Sigmoid colon (tissue), 7 donors: ENCODE measurements at places on chromosomes 2 and 18. TPM values are rescaled to one million over a fixed set of nuclear protein-coding genes. Genes with fewer than 3 reads are reported as not detected.

The LOXHD1 gene
- total RNA-seq: 0.27 TPM

The BMP10 gene
- not detected for total RNA-seq

- H3K27ac ChIP-seq: no peak overlapping the region
- H3K27me3 ChIP-seq: no peaks in the 10 kb centered on the region
- peak; percentile 20 for DNase-seq
- no peaks in the 10 kb centered on the region for H3K4me1 ChIP-seq
Measured at GRCh38 chr2:70674636-70675430, 93.2 kb downstream of the ADD2 start.

- no peaks in the 10 kb centered on the region for H3K4me1 ChIP-seq
- peak; percentile 24 for DNase-seq
- H3K36me3 ChIP-seq: no peaks in the 10 kb centered on the region
- no peak overlapping the region for H3K4me3 ChIP-seq
Measured at GRCh38 chr2:42510608-42511243, 16.9 kb upstream of the KCNG3 start.

- DNase-seq: no peak
- H3K27me3 ChIP-seq: no peaks in the 10 kb centered on the region
- no peak overlapping the region for H3K27ac ChIP-seq
- H3K4me3 ChIP-seq: no peak overlapping the region
- H3K36me3 ChIP-seq: no peaks in the 10 kb centered on the region
Measured at GRCh38 chr2:19505199-19506136, 147.0 kb upstream of the OSR1 start.

GRCh38 chr18:24631243-24632025 lies 171.0 kb downstream of the HRH4 start:
- H3K4me1 ChIP-seq: no peaks in the 10 kb centered on the region
- H3K36me3 ChIP-seq: no peaks in the 10 kb centered on the region
- no peak for DNase-seq
- H3K27ac ChIP-seq: no peak overlapping the region
- H3K27me3 ChIP-seq: no peaks in the 10 kb centered on the region
- no peak overlapping the region for H3K4me3 ChIP-seq

DNA sequence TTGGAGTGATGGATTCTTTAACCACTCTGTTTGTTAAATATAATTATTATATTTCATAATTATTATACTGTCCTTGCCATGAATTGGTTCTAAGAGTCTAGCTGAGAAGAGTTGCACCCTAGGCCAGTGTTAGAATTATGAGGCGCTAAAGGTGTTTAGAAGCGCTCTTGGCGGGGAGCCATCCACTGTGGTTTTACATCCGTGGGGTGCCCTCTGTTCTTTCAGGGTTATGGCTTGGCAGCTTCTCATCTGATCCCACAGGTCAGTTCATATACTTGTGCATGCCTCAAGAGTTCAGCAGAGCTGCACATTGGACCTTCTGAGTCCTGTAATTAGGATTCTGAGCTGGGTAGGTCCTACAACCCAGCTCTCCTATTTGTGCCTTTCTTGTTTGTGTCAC lies 9.1 kb downstream of the ASAP2 start:
- H3K4me1 ChIP-seq: peaks cover 36% of the 10 kb centered on the region
- H3K27me3 ChIP-seq: no peaks in the 10 kb centered on the region
- no peaks in the 10 kb centered on the region for H3K36me3 ChIP-seq
- no peak overlapping the region for H3K27ac ChIP-seq
- no peak overlapping the region for H3K4me3 ChIP-seq

The LRATD1 gene
- 2.7 TPM for total RNA-seq

The SH2D6 gene
- total RNA-seq: not detected

The COLEC11 gene
- total RNA-seq: 3.3 TPM

- no peak for DNase-seq
- no peaks in the 10 kb centered on the region for H3K27me3 ChIP-seq
- H3K36me3 ChIP-seq: no peaks in the 10 kb centered on the region
Measured at GRCh38 chr18:33146014-33146413, 294.5 kb downstream of the CCDC178 start.

DNA sequence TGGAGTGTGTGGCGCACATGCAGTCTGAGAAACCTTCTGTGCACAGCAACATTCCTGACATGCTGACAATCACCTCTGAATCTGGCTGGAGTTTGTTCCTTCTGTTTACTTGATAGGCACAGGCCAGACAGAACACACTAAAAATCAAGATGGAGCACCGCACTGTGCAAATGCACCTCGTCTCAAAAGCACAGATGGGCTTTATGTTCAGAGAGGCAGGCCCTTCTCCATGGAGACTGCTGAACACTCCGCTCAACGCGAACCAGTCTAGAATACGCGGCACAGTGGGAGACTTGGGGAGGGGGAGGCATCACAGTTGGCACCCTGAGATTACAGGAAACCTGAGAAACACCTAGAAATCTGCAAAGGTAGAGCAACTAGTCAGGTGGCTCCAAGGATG lies 58.4 kb upstream of the DNMT3A start:
- no peak overlapping the region for H3K27ac ChIP-seq
- DNase-seq: no peak
- H3K4me3 ChIP-seq: no peak overlapping the region
- no peaks in the 10 kb centered on the region for H3K27me3 ChIP-seq
- no peaks in the 10 kb centered on the region for H3K4me1 ChIP-seq
- H3K36me3 ChIP-seq: no peaks in the 10 kb centered on the region

- H3K4me3 ChIP-seq: no peak overlapping the region
- no peaks in the 10 kb centered on the region for H3K27me3 ChIP-seq
- no peaks in the 10 kb centered on the region for H3K36me3 ChIP-seq
Measured at GRCh38 chr2:217410681-217410960, 550.8 kb upstream of the TNP1 start.

DNA sequence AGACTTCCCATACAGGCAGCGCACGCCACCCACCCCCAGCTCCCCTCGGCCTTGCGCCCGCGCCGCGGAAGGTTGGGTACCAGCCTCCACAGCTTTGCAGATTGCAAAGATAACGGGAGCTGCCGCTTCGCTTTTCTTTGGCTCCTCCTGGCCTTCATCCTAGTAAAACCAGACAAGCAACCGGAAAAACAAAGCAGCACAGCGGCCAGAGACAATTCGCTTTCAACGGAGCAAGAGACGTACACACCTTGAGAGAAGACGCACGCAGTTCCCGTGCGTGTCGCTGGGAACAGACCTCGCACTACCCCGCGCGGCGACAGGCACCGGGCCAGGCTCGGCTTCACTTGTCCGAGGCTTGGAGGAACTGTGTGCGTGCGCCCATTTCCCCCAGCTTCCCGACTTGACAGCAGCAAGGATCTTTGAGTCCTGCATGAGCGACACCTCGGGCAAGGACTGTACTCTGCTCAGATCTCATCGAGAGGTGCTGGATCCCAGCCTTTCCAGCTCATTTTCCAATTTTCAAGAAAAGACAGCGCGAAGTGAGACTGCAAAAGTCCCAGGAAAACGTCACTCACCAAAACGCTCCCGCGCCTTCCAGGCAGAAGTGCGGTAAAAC lies 964 bp downstream of the ZBTB7C start:
- no peaks in the 10 kb centered on the region for H3K36me3 ChIP-seq
- H3K27ac ChIP-seq: no peak overlapping the region
- DNase-seq: no peak
- H3K4me1 ChIP-seq: no peaks in the 10 kb centered on the region
- peaks cover 74% of the 10 kb centered on the region for H3K27me3 ChIP-seq

GRCh38 chr2:131036696-131037397 lies 56.4 kb downstream of the FAM168B start:
- peak; percentile 55 for DNase-seq
- no peaks in the 10 kb centered on the region for H3K36me3 ChIP-seq
- H3K27me3 ChIP-seq: no peaks in the 10 kb centered on the region
- H3K4me1 ChIP-seq: peaks cover 35% of the 10 kb centered on the region

- H3K27me3 ChIP-seq: peaks cover 98% of the 10 kb centered on the region
- peak overlapping the region; percentile 47 for H3K4me3 ChIP-seq
- DNase-seq: no peak
- H3K4me1 ChIP-seq: no peaks in the 10 kb centered on the region
- no peaks in the 10 kb centered on the region for H3K36me3 ChIP-seq
Measured at GRCh38 chr2:176081376-176081836, 2.4 kb downstream of the EVX2 start.

DNA sequence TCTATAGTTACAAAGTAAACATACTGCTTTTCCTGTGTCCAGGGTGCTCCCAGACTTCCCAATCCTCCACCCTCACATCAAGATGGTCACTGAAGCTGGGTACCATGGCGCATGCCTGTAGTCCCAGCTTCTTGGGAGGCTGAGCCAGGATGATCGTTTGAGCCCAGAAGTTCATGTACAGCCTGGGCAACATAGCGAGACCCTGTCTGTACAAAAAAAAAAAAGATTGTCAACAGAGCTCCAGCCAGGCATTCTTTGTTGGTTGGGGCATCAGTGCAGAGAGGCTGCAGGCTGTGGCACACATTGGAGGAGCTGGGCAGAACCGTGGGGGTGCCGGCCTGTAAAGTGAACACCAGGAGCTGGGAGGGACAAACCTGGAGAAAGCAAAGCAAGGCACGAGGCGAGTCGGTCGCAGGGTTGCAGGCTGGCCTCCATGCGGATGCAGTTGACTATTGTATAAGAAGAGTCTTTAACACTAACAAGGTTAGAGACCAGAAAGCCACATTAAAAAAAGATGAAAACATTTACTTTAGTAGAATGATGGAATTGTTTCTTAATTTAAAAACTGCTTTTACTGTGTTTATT lies 51.8 kb downstream of the ACOXL start:
- H3K27me3 ChIP-seq: no peaks in the 10 kb centered on the region
- DNase-seq: no peak
- H3K4me3 ChIP-seq: no peak overlapping the region
- no peak overlapping the region for H3K27ac ChIP-seq
- H3K4me1 ChIP-seq: no peaks in the 10 kb centered on the region

The TANC1 gene
- 47.0 TPM for total RNA-seq

DNA sequence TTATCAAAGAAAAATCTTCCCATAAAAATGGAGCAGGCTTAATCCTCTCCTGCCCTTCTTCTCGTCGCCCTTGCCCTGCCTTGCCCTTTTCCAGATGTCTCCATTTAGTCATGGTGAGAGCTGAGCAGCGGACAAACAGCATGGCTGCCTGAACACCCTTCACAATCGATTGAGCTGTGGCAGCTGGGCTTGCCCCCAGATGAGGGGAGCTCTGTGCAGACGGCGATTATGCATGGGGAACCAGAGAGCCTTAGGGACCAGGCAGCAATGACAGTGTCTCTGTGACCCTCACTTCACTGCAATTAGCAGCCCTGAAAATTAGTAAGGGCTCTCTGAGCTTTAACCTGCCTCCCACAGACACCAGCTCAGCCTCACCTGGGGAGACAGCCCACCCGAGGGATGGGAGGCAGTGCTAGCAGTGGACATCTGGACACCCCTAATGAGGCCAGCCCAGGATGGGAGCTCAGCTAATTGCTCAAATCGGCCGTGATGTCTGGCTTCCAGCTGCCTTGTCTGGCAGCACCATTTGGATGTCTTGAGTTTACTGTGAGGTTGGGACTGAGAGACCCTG lies 365.7 kb downstream of the TNS1 start:
- H3K27ac ChIP-seq: no peak overlapping the region
- no peak for DNase-seq
- no peak overlapping the region for H3K4me3 ChIP-seq
- no peaks in the 10 kb centered on the region for H3K36me3 ChIP-seq
